Stimulated activated CD4-positive, alpha-beta T cell treated with anti-CD3 and anti-CD28 coated beads, Interleukin-1b, Interleukin-23, amount 100 ng/mL, for 24 hours (primary cell): ENCODE measurements at places on chromosomes 12 and 14.

GRCh38 chr12:57223191-57224165 is 6.0 kb upstream of the SHMT2 start:
- DNase-seq: no peak

DNA sequence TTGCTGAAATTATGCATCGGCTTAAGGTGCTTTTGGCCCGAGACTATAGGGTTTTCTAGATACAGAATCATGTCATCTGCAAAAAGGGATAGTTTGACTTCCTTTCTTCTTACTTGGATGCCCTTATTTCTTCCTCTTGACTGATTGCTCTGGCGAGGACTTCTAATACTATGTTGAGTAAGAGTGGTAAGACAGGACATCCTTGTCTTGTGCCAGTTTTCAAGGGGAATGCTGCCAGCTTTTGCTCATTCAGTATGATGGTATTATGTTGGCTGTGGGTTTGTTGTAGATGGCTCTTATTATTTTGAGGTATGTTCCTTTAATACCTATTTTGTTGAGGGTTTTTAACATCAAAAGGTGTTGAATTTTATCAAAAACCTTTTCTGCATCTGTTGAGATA is 8.3 kb downstream of the BMAL2 start:
- DNase-seq: no peak

DNA sequence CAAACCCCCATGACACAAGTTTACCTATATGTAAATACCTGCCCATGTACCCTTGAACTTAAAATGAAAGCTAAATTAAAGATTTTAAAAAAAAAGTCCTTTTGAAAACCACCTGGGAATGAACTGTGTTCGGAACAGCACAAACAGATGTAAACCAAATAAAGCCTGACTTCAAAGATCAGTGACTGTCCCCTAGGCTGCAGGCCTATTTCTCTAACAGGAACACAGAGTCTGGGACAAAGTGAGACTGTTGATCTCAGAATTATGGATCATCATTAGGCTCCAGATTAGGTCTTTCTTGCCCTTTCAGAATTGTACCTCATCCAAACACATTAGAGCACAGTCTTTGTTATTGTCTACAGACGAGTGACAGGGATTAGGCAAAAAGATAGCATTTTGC is 54.6 kb downstream of the PAH start:
- DNase-seq: no peak

GRCh38 chr12:121205491-121205890 is 4.4 kb upstream of the P2RX4 start:
- DNase-seq: no peak

GRCh38 chr14:49417790-49418189 is 168.4 kb downstream of the RPS29 start:
- DNase-seq: no peak

DNA sequence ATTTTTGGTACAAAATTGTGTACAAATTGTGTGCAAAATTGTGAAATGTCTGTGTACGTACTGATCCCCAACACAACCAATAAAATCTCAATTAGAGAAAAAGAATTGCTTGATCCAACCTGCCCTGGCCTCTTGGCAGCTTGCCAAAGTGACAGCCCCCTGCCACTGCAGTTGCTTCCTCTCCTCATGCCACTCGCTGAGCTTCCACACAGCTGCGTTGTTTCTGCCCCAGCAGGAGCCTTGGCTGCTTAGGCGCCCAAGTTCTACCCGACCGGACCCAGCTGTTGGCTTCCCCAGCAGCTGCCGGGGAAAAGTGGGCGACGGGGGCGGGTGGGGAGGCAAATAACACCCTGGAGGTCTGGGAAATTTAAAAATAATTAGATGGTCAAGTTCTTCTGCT is 171.8 kb upstream of the ATF7IP start:
- no peak for DNase-seq

- DNase-seq: no peak
Observed at GRCh38 chr12:109331301-109331952, 16.3 kb upstream of the MYO1H start.

- no peak for DNase-seq
Observed at GRCh38 chr14:21097636-21098075, 799 bp downstream of the ZNF219 start.

GRCh38 chr12:128381541-128381940 is 114.6 kb downstream of the TMEM132C start:
- no peak for DNase-seq

DNA sequence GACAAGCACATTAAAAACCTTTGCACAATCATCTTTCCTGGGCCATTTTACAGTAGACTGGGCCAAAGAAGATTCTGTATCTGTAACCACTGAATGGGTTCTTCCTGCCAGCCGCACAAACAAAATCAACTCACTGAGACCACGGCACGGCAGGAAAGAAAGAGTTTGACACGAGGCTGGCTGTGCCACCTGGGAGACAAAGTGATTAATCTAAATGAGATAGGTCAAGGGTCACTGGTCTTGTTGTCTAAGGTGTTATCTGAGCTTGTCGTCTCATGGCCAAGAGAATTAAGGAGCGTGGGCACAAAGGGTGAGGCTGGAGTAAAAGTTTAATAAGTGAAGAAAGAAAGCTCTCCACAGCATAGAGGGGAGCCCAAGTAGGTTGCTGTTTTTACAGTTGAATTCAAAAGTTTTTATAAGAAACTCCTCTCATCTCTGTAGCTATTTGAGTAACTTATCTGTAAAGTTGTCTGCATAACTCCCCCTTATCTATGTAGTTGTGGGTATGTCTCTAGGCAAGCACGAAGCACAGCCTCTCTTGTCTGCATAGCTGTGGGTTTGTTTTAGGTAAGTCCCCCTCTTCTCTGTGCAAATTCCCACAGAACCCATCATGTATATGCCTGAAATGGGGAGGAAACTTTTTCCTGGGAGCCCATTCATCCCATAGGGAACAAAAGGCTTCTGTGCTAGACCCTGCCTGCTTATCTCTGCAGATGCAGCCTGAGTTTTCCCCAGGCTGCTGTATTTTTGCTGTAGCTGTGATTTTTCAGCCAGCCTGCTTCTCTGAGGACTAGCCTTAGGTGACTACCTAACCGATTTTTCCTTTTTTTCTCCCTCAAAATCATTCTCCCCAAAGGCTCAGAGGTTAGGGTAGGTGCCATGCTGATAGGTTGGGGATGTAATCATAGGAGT is 1314.6 kb upstream of the TMEM132C start:
- no peak for DNase-seq

- no peak for DNase-seq
Observed at GRCh38 chr12:75361408-75361807, 26.9 kb downstream of the GLIPR1L1 start.

DNA sequence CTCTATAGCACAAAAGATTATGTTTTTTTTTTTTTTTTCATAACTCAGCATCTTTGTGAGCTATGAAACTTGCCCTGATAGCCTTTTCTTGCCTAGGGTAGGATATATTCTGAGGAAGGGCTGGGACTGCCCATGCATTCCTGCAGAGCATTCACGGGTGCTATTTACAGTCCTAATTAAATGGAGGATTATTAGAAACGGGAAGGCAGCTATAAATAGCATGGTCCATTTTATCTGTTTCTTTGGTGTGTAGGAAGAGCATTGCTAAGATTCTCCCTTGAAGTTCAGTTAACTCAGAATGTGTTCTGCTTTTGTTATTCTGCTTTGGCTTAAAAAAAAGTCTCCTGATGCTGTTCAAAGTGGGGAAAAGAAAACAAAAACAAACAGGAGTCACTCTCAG is 630.9 kb downstream of the DIO2 start:
- no peak for DNase-seq

DNA sequence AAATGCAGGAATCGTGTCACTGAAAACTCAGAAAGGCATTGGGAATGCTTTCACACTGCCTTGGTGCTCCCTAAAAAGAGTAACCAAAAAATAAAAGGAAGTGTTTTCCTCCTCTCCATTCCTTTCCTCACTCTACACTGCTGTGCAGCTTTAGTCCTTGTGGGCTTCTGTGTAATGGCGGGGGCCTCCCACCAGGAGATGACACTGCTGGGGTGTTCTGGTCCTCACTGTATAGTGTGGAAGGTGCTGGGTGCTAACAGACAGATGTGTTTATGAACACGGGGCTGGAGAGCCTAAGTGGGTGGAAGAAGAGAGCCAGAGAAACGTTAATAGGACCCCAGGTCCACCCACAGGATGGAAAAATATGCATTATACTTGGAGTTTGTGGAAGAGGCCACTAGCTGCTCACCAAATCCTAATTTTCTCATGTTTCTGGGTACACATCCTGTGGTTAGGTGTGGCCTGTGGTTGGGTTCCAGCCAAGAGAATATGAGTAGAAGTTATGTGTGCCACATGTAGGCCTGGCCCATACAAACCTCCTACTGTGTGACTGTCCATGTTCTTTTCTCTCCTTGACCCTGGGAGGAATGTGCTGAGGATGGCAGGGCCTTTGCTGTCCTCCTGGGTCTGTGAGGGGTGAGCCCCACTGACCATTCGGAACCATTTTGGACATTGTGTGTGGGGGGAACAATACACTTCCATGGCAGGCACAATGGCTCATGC is 14.0 kb upstream of the C1S start:
- no peak for DNase-seq

DNA sequence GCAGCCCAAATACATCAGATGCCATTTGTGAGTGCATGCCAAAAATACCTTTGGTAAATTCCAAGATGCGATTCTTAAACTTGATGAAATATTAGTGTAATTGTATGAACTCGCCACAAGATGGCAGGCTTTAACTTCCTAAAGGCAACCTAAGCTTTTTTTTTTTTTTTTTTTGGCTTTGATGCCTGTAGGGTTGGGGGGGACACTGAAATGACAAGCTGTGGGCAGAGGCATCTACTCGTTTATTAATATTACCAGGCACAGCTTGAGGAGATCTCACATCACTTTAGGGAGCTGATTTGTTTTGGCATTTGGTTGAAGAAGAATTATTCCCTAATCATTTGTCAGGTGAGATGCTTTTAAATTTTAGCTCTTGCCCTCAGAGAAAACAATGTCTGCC is 126.7 kb upstream of the CCDC196 start:
- DNase-seq: no peak

DNA sequence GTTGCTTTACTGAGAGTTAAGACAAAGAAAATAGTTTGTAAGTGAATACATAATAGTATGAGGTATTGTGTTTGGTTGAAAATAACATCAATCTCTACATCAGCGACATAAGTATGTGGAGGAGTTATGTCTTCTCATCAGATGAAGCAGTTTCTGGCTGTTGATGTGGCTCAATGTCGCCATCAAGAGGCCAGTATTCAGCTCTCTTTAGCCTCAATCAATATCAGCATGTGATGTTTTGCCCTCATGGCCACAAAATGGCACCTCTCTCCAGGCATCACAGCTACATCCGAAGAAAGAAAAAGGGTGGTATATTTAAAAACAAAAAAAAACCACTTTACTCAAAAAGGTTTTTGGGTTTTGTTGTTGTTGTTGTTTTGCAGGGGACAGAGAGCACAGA is 302.3 kb upstream of the TMEM132C start:
- DNase-seq: no peak

DNA sequence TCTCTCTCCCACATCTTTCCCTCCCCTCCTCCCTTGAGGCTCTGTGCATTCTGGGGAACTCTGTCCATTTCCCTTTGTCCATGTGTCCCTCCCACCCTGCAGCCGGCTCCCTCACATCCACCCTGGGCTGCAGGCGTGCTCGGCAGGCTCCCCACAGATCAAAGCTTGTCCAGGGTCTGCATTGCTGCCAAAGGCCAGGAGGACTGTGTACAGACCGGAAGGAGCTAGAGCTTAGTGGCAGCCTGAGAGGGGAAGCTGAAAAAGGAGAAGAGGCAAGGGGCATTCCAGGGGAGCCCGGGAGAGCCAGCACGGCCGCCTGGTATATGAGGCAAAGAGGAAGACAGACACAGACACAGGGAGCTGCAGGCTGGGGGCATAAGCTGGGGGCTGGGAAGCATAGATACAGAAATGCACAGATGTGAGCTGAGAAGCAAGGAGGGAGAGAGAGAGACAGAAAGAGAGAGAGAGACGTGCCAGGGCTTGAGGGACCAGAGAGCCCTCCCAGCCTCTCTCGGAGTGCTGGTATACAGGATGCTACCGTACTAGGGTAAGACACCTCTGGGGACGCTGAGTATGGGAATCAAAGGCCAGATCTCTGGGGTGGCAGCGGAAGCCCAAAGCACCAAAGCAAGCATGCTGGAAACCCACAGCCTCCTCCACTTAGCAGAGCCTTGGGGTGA is 3.3 kb downstream of the CD4 start:
- DNase-seq: no peak

DNA sequence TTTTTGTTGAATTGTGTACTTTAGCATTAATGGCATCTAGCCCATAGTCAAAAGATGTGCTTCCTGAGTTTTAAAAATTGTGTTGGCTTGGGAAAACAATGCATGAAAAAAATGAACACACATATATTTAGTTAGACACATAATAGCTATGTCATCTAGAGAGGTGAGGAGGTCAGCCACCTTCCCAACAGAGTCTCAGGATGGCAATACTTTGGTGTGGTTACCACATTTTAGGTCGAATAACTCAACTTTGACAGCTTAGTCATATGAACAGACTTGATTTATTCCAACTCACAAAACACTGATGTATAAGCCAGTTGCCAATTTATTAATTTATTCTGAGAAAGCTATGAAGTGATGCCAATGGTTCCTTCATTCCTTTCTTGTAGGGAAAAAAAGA is 114.0 kb downstream of the ETNK1 start:
- DNase-seq: no peak

- no peak for DNase-seq
Observed at GRCh38 chr12:131129839-131130238, 176.1 kb downstream of the ADGRD1 start.

- DNase-seq: no peak
Observed at GRCh38 chr14:88045705-88046104, 40.8 kb downstream of the GPR65 start.

DNA sequence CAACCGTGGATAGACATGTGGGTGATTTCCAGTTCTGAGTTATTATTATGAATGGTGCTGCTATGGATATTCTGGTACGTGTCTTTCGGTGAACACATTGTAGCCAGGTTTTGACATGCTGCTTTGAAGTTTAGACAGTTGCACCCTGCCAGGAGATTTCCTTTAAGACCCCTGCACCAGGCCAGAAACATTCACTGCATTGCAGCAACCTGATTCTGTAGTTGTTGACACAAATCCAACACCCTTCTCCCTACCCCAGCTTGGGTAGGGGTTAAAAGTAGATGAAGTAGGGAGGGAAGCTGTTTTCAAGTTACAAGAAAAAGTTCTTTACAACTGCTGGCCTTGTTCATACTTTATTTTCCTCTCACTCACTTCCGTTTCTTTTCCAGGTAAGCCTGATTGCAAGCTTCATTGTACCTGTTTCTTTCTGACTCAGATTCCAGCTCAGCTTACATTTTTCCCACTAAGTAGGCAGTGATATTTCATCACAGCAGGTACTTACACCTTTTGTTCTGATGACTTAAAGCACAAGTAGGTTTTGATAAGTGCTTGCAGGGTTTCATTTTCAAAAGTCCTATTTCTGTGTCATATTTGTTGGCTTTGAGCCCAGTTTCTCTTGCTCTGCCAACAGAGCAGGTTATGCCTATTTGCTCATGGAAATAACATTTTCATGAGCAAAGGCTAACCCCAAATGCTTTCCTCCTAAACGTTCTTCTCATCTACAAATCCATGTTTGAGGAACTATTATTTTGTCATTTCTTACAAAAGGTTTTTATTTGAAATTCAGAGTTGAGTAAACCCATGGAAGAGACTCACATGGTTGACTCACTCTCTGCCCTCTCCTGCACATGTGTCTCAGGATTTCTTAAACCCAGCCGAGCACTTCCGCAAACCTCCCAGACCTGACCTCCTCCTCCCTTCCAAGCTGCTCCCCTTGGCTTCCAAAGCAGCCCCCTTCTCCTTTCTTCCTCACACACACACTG is 12.1 kb upstream of the LTA4H start:
- DNase-seq: no peak
